Caudate nucleus (tissue), 63 donors: ENCODE measurements at places on chromosomes 12 and 14.

DNA sequence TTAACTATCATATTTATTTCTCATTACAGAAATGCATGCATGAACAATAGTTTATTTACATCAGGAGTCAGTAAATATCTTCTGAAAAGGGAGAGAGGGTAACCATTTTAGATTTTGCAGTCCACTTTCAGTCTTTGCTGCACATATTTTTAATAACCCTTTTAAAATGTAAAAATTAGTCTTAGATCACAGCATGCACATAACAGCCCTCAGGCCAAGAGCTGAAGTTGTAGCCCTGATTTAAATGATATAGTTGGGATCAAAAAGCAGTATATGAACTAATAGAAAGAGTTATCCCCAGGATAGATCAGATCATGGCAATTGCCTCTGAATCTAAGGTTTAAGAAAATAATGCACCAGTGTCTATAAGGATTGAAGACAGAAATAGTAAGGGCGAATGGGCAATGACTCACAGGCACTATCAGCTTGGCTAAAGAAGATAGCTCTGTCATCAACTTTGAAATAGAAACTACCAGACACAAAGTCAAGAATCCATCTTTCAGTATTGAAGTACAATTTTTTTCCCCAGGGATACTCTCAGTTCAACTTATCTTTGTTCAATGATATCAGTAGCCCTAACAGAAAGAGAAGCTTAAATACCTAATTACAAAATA lies 13.1 kb upstream of the CLEC7A start:
- DNase-seq: no peak

DNA sequence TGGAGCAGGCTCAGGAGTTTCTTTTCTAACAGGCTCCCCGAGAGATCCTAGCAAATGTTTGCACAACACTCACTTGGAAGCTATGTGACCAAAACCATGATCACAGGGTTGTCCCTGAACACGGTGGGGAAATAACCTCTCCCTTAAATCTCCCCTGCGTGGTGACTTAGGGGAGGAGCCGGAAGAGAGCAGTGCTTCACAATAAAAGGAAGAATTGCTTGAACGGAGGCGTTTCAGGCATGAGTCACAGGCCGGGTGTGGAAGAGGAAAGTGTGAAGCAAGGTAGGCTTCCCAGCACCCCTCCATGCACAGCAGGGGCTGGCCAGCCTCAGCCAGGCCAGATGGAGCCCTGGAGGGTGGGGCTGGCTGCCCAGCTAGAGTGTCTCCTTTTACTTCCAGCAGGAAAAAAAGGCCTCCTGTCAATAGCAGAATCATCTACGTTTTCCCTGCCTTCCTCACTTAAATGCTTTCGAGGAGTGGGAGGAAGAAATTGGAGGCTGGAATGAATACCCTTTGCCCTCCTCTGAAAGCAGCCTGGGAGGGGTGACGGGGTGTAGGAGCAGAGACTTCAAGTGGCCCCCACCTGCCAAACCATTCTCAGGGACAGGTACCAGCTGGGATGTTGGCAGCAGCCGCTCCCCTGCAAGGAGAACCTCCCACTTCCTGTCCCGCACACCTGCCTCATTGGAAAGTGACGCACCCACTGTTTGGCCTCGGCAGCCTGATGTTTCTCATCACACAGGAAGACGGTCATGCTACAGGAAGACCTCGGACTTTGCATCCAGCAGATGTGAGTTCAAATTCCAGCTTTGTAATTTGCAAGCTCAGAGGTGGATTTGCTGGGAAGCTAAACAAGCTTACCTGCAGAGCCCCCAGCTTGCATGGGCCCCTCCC lies 30.1 kb upstream of the PPP2R5C start:
- DNase-seq: peak; percentile 59

DNA sequence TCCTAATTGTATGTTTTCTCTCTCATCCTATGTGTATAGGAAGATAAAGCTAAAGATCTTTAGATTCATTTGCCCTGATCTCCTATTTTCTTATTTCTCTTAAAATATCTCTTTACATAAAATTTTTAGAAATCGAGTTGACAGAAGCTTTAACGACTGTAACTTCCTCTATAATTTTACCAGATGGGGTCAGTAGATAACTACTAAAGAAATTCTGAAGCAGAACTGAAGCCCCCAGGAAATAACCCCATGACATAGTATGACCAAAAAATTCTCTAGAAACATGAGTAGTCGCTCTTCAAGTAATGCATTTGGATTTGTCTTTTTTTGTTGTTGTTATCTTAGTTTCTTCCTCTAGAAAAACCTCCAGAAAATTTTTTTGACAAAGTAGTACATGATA lies 288.0 kb downstream of the ERC1 start:
- no peak for DNase-seq

DNA sequence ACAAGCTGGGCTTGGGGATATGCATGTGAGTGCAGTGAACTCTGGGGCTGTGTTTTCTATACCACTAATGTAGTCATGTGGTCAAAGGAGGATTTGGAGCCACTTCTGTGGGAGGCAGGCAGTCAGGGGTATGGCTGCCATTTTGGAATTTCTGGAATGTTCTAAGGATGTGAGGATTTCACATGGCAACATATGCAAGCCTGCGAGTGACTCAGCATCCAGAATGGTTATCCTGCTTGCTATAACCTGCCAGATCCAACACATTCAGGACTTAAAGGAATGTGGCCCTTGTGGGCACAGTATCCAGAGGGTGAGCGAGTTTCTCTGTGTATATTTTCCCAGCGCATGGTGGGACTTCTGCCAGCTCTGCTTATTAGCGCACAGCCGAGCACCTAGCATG lies 249.2 kb upstream of the PWP1 start:
- DNase-seq: no peak
